ENCODE measurements at places on chromosomes 1 and 21.

DNA sequence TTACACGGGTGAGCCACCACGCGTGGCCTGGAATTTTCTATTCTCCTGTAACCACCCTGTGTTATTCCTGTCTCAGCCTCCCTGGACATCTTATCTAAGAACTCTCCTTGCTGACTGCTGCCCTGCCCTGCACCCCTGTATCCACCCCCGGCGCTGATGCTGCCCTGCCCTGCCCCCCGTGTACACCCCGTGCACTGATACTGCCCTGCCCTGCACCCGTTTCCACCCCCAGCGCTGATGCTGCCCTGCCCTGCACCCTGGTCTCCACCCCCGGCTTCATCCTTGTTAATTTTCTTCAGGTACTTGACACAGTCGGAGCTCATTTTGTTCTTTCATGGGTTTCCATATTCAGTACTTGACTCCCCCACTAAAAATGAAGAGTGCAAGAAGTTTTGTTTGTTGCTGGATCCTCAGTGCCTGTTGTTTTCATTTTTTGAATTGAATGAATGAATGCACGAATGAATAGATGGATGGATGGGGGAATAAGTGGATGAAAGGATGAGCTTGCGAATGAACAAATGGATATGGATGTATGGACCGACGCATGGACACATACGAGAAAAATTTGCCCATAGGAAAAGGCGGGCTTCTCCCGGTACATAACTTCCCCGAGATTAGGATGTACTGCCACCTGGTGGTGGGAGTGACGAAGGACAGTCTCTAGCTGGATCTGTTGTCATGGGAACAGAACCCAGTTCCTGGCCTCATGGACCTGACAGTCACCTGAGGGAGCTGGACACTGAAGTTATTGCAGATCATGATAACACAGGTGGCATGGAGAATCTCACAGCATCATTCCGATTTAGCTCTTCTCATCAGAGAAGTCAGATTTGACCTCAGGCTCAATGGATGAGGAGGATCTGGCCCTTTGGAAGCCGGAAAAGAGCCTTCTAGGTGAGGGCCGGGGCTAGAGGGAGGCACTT is 14.9 kb downstream of the AADACL4 start:
- DNase-seq: peak; percentile 64

DNA sequence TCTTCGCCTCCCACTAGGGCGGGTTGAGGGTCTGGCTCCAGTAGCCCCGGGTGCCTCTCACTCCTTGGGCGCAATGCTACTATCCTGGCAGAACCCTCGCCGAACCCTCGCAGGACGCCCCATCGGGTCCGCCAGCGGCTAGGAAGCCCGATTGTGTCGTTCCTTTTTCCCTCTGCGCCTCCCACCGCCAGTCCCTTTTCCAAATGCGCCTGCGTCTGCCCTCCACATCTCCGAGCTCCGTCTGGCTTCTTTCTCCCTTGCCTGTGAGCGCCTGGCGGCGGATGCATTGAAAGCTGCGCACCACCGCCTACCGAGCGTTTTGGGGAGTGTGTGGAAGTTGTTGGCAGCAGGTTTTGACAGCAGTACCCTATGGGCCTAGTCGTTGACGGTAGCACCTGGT is 1.0 kb upstream of the DIRAS3 start:
- no peak for DNase-seq

- DNase-seq: no peak
Observed at GRCh38 chr1:110618668-110619067, 12.5 kb upstream of the KCNA2 start.

DNA sequence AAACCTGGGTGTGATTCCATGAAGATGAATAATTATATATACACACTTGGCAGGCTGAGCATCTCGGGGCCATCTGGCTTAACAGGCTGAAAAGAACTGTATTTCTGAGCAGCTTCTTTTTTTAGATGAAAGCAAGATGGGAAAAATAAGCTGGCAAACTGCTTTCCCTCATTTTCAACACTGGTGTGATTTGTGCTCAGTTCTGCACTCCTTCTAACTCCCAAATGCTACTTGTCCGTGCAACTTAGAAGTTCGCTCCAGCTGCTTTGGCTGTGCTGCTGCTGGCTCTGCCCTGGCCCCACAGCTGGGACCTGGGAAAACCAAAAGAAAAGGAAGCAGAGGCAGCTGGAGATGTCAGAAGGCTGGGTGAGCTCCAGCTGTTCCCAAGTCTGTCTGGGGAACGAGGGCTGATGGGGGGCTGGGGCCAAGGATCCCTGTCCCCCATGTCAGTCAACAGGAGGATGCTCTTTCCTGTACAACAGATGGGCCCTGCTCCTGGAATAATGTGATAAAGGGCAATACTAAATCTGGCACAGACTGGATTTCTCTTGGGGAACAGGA is 44.9 kb downstream of the PAFAH2 start:
- DNase-seq: no peak

DNA sequence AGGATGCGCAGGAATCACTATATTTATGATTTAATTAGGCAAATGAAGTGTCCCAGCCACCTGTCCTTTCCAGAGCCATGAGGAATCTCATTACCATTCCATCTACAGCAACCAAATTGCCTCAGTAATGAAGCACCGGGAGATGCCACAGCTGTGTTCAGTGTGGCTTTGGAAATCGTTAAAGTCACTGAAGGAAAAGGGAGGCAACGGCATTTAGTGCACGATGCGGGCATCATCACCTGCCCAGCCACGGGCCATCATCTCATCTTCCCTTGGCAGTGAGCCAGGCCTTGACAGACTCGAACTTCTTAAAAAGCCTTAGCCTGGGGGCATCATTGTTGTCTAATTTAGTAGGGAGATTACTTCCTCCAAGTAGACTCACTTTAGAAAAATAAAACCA is 67.8 kb downstream of the CNIH3 start:
- DNase-seq: no peak

DNA sequence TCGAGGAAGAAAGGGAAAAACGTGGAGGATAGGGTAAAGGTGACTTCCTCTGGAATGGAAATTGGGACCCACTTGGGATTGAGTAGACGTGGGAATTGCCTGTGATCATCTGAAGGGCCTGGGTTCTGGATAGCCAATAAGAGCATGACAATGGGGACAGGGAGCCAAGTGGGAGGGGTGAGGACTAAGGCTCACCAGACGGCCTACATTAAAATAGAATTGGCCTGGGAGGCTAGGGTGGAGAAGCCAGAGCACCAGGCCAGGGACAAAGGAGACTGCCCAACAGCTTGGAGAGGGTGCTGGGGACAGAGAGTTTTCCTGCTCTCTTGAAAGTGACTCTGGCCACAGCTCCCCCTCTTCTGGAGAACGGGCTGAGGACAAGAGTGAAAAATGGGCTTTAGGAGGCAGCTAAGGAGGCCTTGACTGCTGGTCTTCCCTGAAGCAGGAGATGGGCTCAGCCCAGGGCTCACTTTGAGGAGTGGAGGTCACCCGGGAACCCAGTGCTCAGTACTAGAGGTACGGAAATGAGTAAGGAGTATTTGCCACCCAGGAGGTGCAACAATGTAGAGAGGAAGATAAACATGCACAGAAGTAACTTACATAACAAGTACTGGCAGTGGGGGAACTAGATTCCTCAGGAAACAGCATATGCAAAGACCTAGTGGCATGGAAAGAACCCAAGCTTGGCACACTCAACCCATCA is 18.8 kb downstream of the INKA2 start:
- no peak for DNase-seq

DNA sequence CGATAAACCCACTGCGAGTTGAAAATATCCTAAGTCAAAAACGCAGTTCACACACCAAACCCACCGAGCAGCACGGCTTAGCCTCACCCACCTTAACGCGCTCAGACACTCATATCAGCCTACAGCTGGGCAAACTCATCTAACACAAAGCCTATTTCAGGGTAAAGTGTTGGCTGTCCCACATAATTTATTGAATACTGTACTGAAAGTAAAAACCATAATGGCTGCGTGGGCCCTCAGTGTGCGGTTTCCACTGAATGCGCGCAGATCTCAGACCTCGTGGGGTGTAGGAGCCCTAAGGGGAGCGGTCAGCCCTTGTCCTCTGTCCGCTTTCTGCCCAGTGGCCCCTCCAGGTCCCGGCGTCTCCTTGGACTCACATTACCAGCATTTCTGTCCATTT is 157.6 kb upstream of the ARHGEF16 start:
- DNase-seq: no peak

GRCh38 chr1:156767879-156768604 is 707 bp downstream of the PRCC start:
- no peak for DNase-seq

DNA sequence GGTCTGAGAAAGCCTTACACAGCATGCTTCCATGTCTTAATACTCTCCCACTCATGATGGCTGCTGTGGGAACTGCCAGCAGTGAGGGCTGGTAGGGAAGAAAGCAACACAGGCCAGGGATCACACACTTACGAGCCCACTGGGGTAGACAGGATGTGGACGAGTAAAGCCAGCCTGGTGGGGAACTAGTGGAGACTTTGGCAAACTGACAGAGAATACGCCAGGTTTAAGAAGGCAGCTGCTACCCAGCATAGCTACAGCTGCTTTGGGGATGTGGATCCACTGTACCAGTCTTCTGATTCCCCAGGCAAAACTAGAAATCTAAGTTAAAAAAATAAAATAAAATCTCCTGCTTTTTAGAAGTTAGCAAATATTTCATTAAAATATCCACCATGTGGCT is 664.0 kb downstream of the SMYD3 start:
- no peak for DNase-seq

DNA sequence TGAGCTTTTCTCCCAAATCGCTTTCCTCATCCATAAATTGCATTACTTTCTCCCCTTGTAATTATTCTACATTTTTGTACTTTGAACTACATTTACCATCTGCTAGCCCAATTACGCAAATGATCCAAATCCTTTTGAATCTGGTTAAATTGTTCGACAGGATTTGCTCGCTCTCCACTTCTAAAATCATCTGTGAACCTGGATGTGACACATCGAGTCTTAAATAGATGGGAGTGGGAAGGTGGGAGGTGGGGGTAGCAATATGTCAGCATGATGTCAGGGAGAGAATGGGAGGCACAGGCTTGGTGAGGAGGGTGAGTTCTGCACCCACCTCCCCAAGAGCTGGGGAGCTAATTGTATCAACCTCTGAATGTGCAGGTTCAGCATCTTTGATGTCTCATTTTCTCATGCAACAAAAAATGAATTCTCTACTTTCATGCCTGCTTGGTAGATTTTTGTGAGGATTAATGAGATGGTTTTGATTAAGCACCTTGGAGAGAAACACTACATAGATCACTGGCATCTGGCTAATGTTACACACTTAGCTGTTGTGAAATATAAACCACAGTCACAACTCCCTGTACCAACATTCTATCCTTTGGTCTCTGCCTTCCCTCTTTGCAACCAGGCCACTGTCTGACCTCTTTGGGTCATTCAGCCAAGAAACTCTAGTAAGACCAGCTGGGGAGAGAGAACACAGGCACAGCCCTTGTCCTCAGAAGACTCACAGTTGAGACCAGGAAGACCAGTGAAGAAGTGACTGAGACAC is 165.1 kb downstream of the DAB1 start:
- no peak for DNase-seq

- no peak for DNase-seq
Observed at GRCh38 chr1:115411371-115412063, 73.5 kb upstream of the NGF start.

DNA sequence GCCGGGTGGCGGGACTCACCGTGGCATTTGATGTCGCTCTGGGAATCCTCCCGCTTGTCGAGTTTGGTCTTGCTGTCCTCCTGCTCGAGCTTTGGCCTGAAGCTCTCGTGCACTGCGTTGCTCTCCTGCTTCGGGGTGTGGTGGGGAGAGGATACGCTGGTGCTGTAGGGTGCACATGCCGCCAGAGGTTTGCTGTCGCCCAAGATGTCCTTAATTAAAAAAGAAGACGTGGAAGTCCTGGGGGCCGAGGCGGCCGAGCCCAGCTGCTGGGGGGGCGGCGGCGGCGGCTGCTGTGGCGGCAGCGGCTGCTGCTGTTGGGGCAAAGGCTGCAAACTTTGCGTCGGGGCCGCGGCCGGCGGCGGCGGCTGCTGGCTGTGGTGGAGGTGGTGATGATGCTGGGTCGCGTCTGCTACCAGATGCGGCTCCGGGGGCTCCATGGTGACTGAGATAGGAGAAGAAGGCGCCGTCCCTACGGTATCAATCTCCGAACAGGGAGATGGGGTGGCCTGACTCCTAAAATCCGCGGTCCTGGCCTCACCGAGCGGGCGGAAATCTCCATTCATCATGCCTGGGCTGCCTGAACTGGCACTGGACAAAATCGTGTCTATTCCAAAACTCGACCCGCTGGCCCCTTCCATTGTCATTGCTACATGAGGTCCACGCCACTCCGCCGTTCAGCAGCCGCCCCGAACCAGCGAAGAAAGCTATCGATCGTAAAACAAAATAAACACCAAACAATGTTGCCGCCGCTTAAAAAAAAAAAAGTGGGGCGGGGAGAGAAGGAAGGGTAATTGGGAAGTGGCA is at the start of gene BARHL2:
Gene BARHL2, minus strand, starts transcription at position 751 of the 804 bp plus-strand sequence. Its CDS starts 107 bp downstream, at position 644.
- no peak for DNase-seq

DNA sequence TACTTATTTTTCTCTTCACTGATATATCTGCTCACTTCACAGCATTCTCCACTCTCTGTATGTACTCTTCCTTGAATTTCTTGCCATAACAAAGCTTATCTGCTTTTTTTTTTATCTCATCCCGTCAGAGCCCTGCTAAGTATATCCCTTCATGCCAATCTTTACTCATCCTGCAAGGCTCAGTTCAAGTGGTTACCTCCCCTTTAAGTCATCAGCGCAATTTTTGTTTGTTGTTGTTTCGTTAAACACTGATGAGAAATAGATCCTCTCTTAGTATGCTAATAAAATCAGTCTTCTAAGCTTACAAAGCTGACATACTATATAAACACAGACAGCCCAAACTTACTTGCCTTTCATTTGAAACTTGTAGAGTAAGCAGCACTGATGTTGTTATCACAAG is 17.8 kb downstream of the COL24A1 start:
- DNase-seq: no peak

GRCh38 chr1:97603218-97603617 is 317.6 kb downstream of the DPYD start:
- no peak for DNase-seq

DNA sequence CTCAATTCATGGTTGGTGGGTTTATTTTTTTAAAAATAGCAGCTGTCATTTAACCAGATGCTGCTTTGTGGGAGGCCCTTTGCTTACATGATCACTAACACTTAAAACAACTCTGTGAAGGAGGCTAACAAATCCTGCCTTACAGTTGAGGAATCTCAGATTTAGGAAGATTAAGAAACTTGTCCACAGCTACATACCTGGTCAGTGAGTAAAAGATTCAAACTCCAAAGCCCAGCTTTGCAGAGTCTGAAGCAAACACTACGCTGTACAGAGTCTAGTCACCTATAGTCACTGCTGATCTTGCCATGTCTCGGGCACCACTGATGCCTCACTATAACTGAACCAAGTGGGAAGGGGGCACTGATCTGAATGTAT is 535.4 kb downstream of the SMYD3 start:
- DNase-seq: no peak

GRCh38 chr1:198117267-198117666 is 39.5 kb upstream of the NEK7 start:
- DNase-seq: no peak

GRCh38 chr1:234331507-234331906 is 41.7 kb upstream of the COA6 start:
- DNase-seq: no peak

DNA sequence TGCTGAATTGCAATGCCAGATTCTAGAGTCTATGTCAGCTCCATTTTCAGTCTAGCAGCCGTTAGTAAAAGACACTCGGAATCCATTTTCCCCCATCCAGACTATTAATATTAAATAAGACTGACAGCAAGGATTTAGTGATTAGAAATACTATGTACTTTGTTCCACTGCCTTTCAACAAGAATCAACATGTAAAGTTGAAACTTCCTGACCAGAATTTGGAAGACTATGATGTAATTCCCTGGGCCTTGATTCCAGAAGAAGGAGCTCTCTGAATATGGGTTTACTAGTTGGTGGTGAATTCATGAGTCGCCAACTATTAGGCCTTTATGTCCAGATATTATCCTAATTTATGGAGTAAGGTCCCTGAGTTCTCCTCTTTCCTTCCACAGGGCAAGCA is 24.8 kb downstream of the KDM1A start:
- DNase-seq: no peak
